ENCODE measurements at places on chromosomes 3 and 15.

GRCh38 chr3:12180218-12180617, 21.5 kb upstream of the TIMP4 start:
- peak; percentile 11 for DNase-seq

GRCh38 chr15:61794881-61795280, 265.4 kb downstream of the VPS13C start:
- no peak for DNase-seq

DNA sequence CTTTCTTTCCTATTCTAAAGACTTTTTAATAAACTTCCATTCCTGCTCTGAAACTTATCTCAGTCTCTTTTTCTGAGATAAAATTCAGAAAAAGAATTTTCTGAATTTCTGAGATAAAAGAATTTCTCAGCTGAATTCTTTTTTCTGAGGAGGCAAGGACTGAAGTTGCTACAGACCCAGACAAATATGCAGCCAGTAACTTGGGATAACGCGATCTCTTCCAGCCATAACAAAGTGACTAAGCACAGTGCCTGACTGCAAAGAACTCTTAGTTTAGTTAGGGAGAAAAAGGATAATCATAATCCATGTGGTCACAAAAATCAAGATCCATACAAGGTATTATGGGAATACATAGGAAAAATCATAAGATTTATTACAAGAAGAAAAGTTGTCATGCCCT, 222.0 kb upstream of the GAP43 start:
- DNase-seq, result no peak

DNA sequence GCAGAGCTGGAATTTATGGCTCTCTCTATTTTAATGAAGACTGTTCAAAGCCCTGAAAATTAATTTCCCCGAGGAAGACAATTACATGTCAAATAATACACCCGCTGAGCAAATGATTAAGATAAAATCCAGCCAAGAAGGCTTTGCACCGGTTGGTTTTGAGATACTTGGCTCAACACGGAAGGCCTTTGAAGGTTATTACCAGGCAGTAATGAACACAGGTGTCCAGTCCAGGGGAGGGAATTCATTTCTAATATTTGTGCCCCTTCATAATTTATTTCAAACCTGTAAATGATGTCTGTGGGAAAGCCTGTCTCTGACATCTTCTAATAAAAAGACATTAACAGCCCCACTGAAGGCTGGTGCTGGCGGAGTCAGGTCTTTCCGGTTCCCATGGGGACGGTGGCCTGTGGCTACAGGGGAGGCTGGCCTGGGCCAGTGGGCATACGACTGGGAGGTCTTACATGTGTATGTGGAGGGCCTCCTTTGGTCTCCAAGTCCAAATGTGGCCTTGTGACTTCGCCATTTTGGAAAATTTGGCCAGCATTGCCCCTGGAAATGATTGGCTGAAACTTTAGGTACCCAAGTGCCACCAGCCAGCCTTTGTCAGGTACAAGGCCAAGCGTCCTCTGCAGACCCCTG, 49.9 kb upstream of the IQSEC1 start:
- DNase-seq, result no peak

DNA sequence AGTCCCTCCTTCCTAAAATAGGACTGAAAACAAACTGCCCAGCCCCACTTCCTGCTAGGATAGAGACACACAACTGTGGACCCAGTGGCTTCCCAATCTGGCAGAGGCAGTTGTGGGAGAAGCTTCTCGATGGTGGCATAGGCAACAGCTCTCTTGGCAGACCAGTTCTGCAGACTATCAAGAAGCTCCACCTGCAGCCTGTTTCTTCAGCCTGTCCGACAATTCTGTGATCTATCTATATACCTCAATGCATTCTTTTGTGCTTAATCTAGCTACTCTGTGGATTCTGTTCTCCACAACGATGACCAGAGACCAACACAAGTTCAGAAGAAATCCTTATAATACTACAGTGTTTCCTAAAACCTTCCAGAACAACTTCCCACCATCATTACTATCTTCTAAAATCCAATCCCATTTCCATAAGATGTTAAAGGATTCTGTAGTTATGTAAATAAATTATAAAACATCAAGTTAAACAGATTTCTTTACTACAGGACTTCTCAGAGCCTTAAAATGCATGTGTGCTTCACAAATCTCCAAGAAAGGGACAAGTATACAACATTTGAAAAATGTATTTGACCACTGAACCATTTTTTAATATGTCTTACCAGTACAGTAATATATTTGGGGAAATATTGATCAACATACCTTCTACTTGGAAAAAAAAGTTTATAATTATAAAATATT, 57.7 kb downstream of the IGF2BP2 start:
- no peak for DNase-seq

- DNase-seq, result no peak
Observed at GRCh38 chr15:60660290-60661051, 181.5 kb upstream of the ICE2 start.

DNA sequence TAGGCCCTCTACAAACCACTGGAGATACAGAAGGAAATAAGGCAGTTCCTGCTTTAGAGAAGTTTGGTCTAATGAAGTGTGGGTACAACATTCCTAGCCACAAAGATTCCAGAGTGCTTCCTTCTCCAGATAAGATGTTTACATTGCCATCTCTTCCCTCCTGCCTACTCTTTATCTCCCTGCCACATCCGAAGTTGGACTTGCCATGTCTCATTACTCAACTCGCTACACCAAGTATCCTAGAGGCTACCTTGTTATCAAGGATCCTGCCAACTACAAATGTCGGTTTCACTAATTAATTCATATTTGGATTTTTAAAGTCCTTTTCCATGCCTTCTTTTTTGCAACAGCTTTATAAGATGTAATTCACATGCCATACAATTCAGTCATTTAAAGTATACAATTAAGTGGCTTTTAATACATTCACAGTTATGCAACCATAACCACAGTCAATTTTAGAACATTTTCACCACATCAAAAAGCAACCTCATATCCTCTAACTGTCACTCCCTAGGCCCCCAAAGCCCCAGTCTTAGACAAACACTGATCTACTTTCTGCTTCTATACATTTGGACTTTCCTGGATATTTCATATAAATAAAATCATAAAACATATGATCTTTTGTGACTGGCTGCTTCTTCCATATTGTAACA, 53.7 kb upstream of the CSTA start:
- DNase-seq, result no peak

DNA sequence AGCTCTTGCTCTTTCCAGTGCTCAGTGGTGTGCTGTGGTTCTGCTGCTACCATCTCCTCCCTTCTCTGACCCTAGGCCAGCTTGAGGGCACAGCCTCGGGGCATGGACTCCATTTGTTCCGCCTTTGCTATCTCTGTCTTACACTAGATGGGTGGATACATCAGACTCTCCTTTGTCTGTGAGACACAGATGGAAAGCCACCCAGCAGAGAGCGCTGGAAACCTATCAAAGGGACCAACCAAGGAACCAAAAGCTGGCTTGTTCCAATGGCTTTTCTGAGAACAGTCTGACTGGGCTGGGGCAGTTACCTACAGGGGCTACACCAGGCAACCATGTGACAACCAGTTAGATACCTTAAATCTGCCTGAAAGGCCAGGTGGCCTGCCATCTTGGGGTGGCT, 63.8 kb downstream of the NPTN start:
- no peak for DNase-seq

- DNase-seq, result no peak
Observed at GRCh38 chr3:111531446-111531845, 10.6 kb upstream of the CD96 start.

DNA sequence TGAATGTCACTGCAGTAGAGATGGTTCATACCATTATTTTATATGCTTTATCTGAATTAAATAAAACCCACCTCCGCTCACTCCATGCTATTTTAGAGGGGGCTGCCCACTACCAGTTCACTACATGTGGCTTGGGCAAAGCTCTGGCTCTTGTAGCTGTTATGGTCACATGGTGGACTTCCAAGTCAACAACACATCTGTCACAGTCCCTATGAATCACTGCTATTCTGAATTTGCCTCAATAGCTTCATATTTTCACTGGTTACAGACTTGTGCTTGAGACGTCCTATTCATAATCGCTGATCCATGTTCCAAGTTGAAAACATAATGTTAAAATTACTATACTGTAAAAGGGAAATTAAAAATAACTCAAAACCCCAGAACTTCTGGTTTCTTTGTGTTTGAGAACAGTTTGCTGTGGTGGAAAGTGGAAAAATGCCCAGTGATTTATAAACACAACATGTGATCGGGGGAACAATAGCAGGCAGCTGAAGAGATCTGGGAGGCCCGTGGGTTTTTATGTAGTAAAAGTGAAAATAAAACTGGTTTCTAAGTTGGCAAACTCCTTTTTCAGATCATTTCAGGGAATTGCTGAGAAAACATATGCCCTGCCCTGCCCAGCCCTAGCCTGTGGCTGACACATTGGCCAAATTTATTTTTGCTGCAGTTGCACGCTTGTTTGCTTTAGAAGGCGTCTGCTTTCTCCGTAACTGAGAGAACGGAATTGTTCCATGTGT, 128.8 kb upstream of the PRR23C start:
- no peak for DNase-seq
